ENCODE measurements at places on chromosomes 4 and X. TPM values are rescaled to one million over a fixed set of nuclear protein-coding genes. Genes with fewer than 3 reads are reported as not detected.

DMRTC1 gene
- not detected for total RNA-seq

BTK gene
- total RNA-seq, result 45.7 TPM

FGF13 gene
- 13.2 TPM for total RNA-seq

CASK gene
- total RNA-seq, result 32.6 TPM

NAA11 gene
- not detected for total RNA-seq

ALAS2 gene
- total RNA-seq, result 3.5 TPM

GABRE gene
- total RNA-seq, result 317 TPM

HSFX4 gene
- not detected for total RNA-seq

KLB gene
- total RNA-seq, result 50.3 TPM

MAGEA11 gene
- total RNA-seq, result not detected

DUSP21 gene
- total RNA-seq, result not detected

CXCL5 gene
- not detected for total RNA-seq

PLAC8 gene
- total RNA-seq, result 1.5 TPM

LRAT gene
- total RNA-seq, result not detected

PLP1 gene
- 1.3 TPM for total RNA-seq

UGT2A3 gene
- total RNA-seq, result not detected

ARMCX2 gene
- 33.0 TPM for total RNA-seq

CPLX1 gene
- total RNA-seq, result 0.66 TPM

PNCK gene
- total RNA-seq, result 1.8 TPM

QRFPR gene
- total RNA-seq, result 0.44 TPM

RAB9B gene
- total RNA-seq, result 0.85 TPM

ARMCX4 gene
- total RNA-seq, result 19.8 TPM

MTMR8 gene
- total RNA-seq, result 1.1 TPM

PRDM8 gene
- 8.1 TPM for total RNA-seq

GAGE13 gene
- total RNA-seq, result not detected

ENPEP gene
- total RNA-seq, result 4.0 TPM

TNIP3 gene
- total RNA-seq, result not detected

CCDC149 gene
- total RNA-seq, result 15.5 TPM

MTTP gene
- 1.3 TPM for total RNA-seq

GRPR gene
- not detected for total RNA-seq

ARHGAP24 gene
- total RNA-seq, result 61.6 TPM

CXCL9 gene
- total RNA-seq, result 2.6 TPM

RAB41 gene
- total RNA-seq, result not detected

UCP1 gene
- not detected for total RNA-seq

MRPL1 gene
- total RNA-seq, result 15.6 TPM

CLDN34 gene
- not detected for total RNA-seq

UXT gene
- total RNA-seq, result 137 TPM

FGFBP1 gene
- not detected for total RNA-seq

ZNF630 gene
- total RNA-seq, result 2.4 TPM

ANOS1 gene
- 15.3 TPM for total RNA-seq

TRPC5OS gene
- not detected for total RNA-seq
